Endothelial cell of umbilical vein (primary cell): ENCODE measurements at places on chromosomes 5 and 9. TPM values are rescaled to one million over a fixed set of nuclear protein-coding genes. Genes with fewer than 3 reads are reported as not detected.

GRCh38 chr5:106392766-106393165 lies 1278.0 kb downstream of the EFNA5 start:
- DNase-seq = no peak

GRCh38 chr5:56190497-56190896 lies 42.6 kb downstream of the ANKRD55 start:
- DNase-seq = peak; percentile 96

DNA sequence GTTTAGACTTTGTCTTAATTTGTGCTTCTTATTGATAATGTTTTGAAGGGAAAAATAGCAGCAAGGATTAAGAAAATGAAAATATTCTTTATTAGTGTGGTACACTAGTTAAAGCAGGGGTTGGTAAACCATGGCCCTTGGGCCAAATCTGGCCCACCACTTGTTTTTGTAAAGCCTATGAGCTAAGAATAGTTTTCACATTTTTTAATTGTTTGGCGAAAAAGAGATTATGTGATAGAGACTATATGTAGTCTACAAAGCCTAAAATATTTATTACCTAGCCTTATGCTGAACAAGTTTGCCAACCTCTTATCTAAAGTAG lies 57.2 kb downstream of the KCNN2 start:
- DNase-seq = no peak

The ZCCHC7 gene
- total RNA-seq = 14.8 and 17.3 TPM in 2 replicates

- no peak for DNase-seq
These were observed 17.6 kb upstream of the CSF1R start for GRCh38 chr5:150103678-150104549.

DNA sequence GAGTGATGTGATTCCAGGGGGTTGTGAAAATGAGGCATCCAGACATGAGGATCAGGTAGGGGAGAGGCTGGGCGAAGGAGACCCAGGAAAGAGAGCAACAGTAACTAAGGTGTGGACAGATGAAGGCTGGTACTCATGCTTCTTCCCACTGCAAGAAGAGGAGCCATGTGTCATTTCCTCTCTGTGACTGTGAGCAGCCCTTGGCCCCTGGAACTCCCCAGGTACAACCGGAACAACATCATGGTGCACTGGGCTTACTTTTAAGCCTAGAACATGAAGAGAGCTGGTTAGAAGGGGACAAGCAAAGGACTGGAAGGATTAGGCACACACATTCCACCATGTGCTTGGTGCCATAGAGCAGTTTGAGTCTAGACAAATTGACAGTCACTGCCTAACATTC lies 10.9 kb upstream of the IL12B start:
- DNase-seq = no peak

DNA sequence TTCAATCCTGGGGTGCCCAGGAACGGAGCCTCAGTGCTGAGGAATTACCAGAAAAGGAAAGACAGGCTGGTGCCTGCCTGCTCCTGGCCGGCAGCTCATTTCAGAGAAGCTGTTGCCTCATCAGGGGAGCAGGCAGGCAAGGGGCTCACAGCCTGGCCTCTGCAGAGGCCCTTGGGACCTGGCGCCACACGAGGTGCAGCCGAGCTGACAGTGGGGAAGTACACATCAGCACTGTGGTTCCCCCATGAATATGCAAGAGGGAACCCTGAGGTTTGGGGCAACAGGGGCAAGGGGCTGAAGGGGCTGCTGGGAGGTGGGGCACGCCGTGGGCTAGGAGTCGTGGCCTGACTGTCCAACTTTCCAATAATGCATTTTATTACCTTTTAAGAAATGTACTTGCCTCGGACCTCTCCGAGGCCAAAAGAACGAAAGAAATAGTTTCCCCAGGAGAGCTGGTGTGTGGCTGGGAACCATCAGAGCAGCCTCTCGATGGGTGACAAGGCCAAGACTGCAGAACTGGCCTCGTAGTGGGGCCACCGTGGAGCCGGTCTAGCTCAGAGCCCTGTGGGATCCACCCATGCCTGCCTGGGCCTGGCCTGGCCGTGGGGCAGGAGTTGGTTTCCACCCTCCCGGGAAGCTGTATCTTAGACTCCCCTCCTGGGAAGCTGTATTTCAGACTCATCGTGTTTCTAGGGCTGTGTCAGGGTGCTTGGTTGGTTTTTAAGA lies 198.6 kb downstream of the PAX5 start:
- no peak for DNase-seq
